Stimulated activated CD4-positive, alpha-beta T cell treated with anti-CD3 and anti-CD28 coated beads, Interleukin-4, amount 100 ng/mL, for 24 hours (primary cell): ENCODE measurements at places on chromosomes 6 and 20.

DNA sequence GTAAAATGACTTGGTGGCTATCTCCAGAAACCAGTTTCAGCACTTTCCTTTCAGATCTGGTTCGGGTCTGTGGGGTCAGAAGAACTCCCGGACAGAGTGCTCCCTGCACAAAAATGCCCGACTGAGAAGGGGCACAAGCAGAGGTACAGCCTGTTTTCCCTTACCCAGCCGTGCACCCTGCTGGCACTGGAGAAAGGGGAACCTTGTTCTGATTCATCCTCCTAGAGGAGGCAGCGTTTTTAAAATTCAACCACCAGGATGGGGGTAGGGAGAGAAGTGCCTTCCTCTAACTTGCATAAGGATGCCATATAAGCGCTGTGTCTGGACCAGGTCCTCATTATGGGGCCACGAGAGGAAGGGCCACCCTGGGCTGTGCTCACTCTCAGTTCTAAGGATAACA, 17.6 kb downstream of the RIMS4 start:
- no peak for DNase-seq

- no peak for DNase-seq
These were observed 186.1 kb downstream of the JARID2 start for GRCh38 chr6:15431762-15432483.

- no peak for DNase-seq
These were observed 108.6 kb upstream of the DUSP22 start for GRCh38 chr6:183668-184067.

- DNase-seq = no peak
These were observed 151.5 kb upstream of the LRFN2 start for GRCh38 chr6:40738551-40739193.

DNA sequence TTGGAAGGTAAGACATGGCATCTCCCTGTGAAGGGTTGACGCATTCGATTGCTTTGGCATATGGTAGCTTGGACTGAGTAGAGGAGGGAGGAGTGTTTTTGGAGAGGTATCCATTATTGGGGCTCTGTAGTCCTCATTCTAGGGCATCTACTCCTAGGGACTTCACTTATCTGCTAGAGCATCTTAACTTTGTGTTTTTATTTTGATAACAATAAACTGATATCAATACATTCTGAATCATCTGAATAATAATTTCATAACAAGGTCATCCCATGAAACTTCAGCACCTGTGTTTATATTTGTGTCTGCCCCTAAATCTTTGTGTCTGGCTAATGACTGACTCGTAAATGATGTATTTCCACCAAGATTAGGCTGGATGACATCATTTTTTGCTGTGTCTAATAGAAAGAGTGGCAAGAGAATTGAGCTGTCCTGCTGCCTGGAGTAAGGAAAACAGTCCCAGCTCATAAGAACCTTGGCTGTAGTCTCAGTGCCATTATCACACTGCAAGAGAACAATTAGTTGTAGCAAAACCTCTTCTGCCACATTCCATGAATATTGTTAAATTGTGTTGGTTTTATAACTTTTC, 288.5 kb downstream of the PRL start:
- no peak for DNase-seq

- no peak for DNase-seq
These were observed 131.3 kb downstream of the HACE1 start for GRCh38 chr6:104728448-104728847.

- peak; percentile 46 for DNase-seq
These were observed 49.7 kb upstream of the BHLHE23 start for GRCh38 chr20:63056236-63057170.

DNA sequence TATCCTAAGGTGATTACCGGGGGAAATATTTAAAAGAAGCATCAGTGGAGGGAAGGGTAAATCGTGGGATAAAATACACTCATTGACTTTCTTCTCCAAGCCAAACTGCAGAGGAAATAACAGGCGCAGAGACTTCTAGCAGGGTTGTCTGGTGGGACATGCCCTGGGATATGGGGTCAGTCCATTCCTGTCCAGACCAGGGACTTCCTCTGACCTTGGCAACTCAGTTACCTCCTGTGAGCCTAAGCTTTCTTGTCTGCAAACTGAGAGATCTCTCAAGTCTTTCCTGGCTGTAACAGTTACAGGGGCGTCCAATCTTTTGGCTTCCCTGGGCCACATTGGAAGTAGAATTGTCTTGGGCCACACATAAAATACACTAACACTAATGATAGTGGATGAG, 21.7 kb upstream of the PHACTR2 start:
- DNase-seq = no peak

GRCh38 chr6:51805517-51805916, 281.9 kb downstream of the PKHD1 start:
- DNase-seq = no peak

- peak; percentile 9 for DNase-seq
These were observed 2.7 kb upstream of the PAX1 start for GRCh38 chr20:21702553-21703470.

- DNase-seq = no peak
These were observed 38.3 kb upstream of the LTV1 start for GRCh38 chr6:143804835-143805239.
